Testis (tissue), 5 donors: ENCODE measurements at places on chromosomes 1 and 21. TPM values are rescaled to one million over a fixed set of nuclear protein-coding genes. Genes with fewer than 3 reads are reported as not detected.

Gene SUSD4
- 13.9 TPM for total RNA-seq

Gene TENT5C
- 67.3 TPM for total RNA-seq

Gene NPHP4
- total RNA-seq, result 65.9 TPM

Gene OR2T2
- total RNA-seq, result not detected

Gene ERG
- total RNA-seq, result 8.0 TPM

Gene FOXO6
- total RNA-seq, result 4.5 TPM

Gene C1QA
- total RNA-seq, result 29.8 TPM

Gene PAPPA2
- total RNA-seq, result 2.2 TPM

Gene S100A7
- not detected for total RNA-seq

Gene HSD3B2
- total RNA-seq, result 0.63 TPM

Gene CAMK1G
- 1.4 TPM for total RNA-seq

Gene HHIPL2
- 5.9 TPM for total RNA-seq

Gene C1orf185
- total RNA-seq, result 6.6 TPM

Gene MAP1LC3C
- total RNA-seq, result 0.50 TPM

Gene SH2D1B
- total RNA-seq, result 1.3 TPM

Gene PCSK9
- 1.1 TPM for total RNA-seq

Gene CASQ2
- 0.74 TPM for total RNA-seq

Gene SHE
- total RNA-seq, result 57.9 TPM

Gene FAM177B
- 0.71 TPM for total RNA-seq

Gene ARHGAP30
- 1.6 TPM for total RNA-seq

Gene LRRC3
- total RNA-seq, result 11.8 TPM

Gene SPATA45
- 3.2 TPM for total RNA-seq

Gene LORICRIN
- 0.31 TPM for total RNA-seq

Gene FRRS1
- total RNA-seq, result 7.6 TPM
